Activated CD4-positive, alpha-beta T cell treated with anti-CD3 and anti-CD28 coated beads for 36 hours (primary cell): ENCODE measurements at places on chromosomes 7 and 10. TPM values are rescaled to one million over a fixed set of nuclear protein-coding genes. Genes with fewer than 3 reads are reported as not detected.

DNA sequence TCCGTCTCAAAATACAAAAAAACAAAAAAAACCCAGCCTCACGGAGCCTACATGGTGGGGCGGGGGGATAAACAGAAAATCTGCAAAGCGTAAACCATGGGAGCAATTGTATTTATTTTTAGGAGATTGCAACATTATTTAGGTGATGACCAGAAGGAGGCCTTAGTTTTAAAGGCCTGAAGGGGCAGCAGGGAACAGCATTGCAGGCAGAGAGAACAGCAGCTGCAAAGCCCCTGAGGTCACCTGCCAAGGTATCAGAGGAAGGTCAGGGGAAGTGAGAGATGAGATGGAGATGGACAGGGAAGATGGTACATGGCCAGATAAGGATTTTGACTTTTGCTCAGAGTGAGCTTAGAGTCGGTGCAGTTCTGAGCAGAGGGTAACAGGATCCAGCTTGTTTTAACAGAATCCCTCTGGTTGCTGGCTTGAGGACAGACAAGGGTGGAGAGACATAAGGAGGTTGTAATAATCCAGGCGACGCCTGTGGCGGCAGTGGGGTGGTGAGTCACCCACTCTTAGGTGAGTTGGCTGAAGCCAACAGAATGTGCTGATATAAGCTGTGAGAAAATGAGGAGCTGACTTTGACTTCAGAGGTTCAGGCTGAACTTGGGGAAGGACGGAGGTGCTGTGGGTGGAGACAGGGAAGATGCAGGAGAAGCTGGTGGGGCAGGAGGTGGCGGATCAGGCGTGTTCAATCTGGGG lies 82.3 kb upstream of the GTF2I start:
- no peak overlapping the region for H3K27ac ChIP-seq
- H3K4me1 ChIP-seq = no peaks in the 10 kb centered on the region
- H3K27me3 ChIP-seq = no peaks in the 10 kb centered on the region
- DNase-seq = peak; percentile 13
- H3K36me3 ChIP-seq = no peaks in the 10 kb centered on the region

- H3K4me1 ChIP-seq = no peaks in the 10 kb centered on the region
- DNase-seq = no peak
- H3K4me3 ChIP-seq = no peak overlapping the region
Measured at GRCh38 chr7:45295222-45295621, 137.6 kb downstream of the RAMP3 start.

DNA sequence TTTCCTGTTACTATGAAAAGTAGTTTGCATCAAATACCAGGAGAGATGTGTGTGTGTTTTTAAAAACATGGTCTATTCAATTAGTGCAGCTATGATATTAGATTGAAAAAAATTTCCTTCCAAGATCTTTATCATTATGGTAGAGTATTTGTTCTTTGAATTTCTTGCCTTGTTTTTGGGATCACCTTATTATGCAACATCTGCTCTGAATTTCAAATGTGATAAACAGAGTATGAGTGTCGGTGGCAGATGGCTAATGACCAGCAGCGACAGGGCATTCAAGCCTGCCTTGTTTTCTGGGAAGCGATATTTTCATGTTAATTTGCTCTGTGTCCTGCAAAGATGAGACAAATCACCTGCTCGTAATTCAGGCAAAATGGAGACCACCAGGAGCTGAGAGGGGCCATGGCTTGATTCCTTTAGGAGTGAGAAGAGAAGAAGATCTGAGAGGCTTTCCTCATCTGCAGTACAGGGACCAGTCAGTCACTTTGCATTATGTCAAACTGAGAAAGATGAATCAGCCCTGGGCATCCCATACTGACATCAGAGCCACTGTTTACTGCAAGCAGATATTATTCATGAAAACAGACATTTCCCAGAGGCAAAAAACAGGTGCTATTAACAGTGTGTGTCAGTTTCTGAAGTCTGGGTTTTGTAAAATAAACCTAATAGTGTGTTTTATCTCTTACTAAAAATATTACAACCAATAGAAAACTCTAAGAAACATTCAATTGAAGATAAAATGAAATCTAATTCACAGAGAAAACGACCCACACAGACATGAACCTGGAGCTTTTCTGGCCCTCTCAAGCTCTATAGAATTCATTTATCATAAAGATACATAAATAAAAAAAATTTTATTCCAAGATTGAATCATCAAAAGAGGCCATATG lies 67.6 kb downstream of the CDK6 start:
- H3K36me3 ChIP-seq = peaks cover 54% of the 10 kb centered on the region
- peaks cover 67% of the 10 kb centered on the region for H3K4me1 ChIP-seq
- H3K4me3 ChIP-seq = peak overlapping the region; percentile 21
- DNase-seq = peak; percentile 61
- H3K27me3 ChIP-seq = no peaks in the 10 kb centered on the region
- peak overlapping the region; percentile 89 for H3K27ac ChIP-seq

DNA sequence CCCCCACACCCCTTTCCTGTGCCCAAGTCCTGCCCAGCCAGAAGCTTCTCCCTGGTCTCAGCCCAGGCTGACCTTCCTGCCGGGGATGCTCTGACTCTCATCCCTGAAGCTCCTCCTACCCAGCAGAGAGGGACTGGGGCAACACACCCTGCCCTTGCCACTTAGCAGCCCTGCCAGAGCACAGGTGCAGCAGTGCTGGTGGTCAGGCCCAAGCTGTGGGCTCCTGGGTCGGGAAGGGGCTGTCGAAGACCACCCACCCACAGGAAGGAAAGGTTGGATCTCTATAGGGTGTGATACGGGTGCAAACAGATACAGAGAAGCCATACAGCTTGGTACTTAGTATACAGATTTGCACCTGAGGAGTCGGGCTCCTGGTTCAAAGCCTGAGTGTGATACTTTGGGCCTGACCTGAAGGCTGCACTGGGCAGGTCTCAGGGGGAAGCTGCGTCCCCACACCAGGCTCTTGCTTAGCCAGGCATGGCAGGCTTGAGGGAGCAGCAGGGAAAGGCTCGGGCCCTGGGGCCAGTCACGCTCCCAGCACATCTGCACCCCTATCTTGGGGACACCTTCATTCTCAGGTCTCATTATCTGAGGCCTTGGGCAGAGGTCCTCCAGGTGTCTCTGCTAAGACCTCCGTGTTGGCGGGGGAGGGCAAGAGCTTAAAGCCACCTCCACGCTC lies 47.3 kb downstream of the TCERG1L start:
- H3K4me3 ChIP-seq = no peak overlapping the region
- no peak for DNase-seq
- H3K4me1 ChIP-seq = no peaks in the 10 kb centered on the region
- H3K36me3 ChIP-seq = no peaks in the 10 kb centered on the region

DNA sequence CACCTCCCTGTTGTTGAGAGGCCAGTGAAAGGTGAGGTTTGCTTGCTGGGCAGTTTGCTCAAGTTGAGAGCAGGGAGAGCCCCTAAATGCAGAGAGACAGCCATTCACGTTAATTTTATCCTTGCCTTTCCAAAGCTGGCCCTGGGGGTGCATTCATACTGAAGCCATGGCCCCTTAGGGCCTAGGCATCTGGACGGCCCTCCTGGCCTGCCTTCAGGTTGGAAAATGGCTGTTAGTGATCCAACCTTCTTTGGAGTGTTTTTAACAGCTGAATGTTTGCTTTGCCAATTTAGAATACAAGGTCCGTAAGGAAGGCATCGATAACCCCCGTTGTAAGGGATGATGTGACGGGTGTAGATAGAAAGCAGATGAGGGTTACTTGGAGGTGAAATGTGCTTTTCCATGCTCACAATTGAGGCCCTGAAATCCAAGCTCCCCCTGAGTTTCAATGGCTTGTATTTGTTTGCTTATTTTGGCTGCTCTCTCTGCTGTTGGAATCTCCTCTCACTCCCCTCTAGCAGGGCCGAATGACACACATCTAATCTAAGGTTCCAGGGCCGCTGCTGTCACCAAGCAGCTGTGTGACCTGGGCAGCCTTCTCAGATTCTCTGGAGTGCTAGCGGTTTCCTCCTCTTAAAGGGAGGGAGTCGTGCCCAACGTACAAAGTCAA lies 171.6 kb upstream of the MKI67 start:
- no peaks in the 10 kb centered on the region for H3K4me1 ChIP-seq
- DNase-seq = no peak
- no peaks in the 10 kb centered on the region for H3K27me3 ChIP-seq
- H3K36me3 ChIP-seq = no peaks in the 10 kb centered on the region
- no peak overlapping the region for H3K4me3 ChIP-seq

GRCh38 chr7:92246360-92247101 lies 757 bp downstream of the ANKIB1 start:
- H3K4me3 ChIP-seq = peak overlapping the region; percentile 97
- peaks cover 32% of the 10 kb centered on the region for H3K4me1 ChIP-seq
- no peaks in the 10 kb centered on the region for H3K27me3 ChIP-seq
- H3K36me3 ChIP-seq = peaks cover 3% of the 10 kb centered on the region

GRCh38 chr10:28544058-28544457 lies 11.1 kb downstream of the WAC start:
- no peak overlapping the region for H3K4me3 ChIP-seq
- peaks cover 64% of the 10 kb centered on the region for H3K4me1 ChIP-seq
- H3K27ac ChIP-seq = no peak overlapping the region
- DNase-seq = no peak

ERVW-1 gene
- total RNA-seq = not detected

EVX1 gene
- total RNA-seq = not detected
